Nephron progenitor cell (in vitro differentiated cells): ENCODE measurements at places on chromosomes 7 and 10.
A peak's percentile ranks its signal among the peaks of the same experiment; 100 is the strongest.

- no peak for DNase-seq
- peaks cover 7% of the 10 kb centered on the region for H3K27me3 ChIP-seq
- H3K4me3 ChIP-seq = no peak overlapping the region
These were observed 35.9 kb downstream of the NDUFB2 start for GRCh38 chr7:140732416-140732815.

- H3K4me3 ChIP-seq = no peak overlapping the region
- no peak overlapping the region for H3K27ac ChIP-seq
- DNase-seq = no peak
- H3K4me1 ChIP-seq = peaks cover 20% of the 10 kb centered on the region
These were observed 21.1 kb downstream of the SPAG6 start for GRCh38 chr10:22366435-22366703.

GRCh38 chr10:29951441-29951931 lies 107.9 kb downstream of the JCAD start:
- no peak overlapping the region for H3K4me3 ChIP-seq
- DNase-seq = no peak
- H3K4me1 ChIP-seq = peaks cover 42% of the 10 kb centered on the region
- H3K36me3 ChIP-seq = no peaks in the 10 kb centered on the region

DNA sequence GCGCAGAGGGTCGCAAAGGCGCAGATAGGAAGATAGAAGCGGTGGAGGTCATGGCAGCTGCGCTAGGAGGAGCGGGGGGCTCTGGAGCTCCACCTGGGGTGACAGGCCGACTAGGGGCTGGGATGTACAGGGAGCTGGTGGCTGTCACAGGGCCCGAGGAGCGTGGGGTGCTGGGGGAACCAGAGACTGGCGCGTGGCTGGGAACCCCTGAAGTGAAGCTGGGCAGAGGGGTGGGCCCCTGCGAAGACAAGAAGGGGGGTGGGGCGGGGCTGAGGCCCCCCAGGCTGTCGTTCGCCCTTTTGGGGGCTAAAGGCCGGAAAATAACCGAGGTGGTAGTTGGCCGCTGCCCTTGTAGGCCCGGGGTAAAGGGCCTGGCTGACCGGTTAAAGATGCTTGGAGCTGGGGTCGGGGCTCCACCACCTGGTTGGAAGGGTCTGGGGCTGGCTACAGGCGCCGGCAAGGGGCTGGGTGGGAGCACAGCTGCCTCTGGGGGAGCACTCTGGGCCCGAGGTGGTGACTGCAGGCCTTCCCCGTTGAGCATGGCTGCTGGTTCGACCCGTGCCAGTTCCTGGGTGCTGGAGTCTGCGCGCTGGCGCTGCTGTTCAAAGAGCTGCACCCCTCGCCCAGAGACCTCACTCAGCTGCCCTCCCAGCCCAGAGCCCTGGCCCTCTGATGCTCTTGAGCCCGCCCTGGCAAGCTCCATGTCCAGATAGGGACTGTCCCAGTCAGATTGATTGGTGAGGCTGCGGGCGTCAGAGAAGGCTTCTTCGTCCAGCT lies 6.8 kb upstream of the MYOZ1 start:
- H3K27me3 ChIP-seq = peaks cover 9% of the 10 kb centered on the region
- H3K4me1 ChIP-seq = peaks cover 41% of the 10 kb centered on the region
- H3K36me3 ChIP-seq = no peaks in the 10 kb centered on the region
- no peak overlapping the region for H3K27ac ChIP-seq
- DNase-seq = no peak
- peak overlapping the region; percentile 68 for H3K4me3 ChIP-seq

- peaks cover 12% of the 10 kb centered on the region for H3K27me3 ChIP-seq
- H3K4me1 ChIP-seq = peaks cover 16% of the 10 kb centered on the region
- peaks cover 9% of the 10 kb centered on the region for H3K36me3 ChIP-seq
- H3K27ac ChIP-seq = no peak overlapping the region
- peak overlapping the region; percentile 86 for H3K4me3 ChIP-seq
These were observed 864 bp downstream of the PSTK start for GRCh38 chr10:122981066-122981464.
